HEK293T (cell line): ENCODE measurements at places on chromosomes 2 and 18.

GRCh38 chr2:209988010-209988409 lies 14.4 kb upstream of the RPE start:
- no peak for DNase-seq

- no peak for DNase-seq
Measured at GRCh38 chr2:226556050-226556449, 243.6 kb downstream of the IRS1 start.

DNA sequence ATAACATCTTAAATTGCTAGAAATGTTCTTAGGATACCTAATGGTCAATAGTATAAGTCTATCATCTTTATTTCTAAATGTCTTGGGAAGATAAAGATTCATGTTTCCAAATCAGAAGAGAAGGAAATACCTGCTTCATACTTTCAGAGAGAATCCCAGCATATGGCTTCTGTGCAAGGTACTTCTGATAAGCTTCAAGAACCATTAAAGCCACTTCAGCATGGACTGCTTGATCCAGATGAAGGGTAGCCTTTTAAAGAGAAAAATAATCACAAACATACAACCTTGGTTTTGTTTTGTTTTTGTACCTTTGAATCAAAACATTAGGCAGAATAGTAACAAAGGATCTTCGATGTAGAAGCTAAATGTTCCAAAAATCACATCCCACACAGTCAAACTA lies 44.0 kb downstream of the EPG5 start:
- DNase-seq = no peak

DNA sequence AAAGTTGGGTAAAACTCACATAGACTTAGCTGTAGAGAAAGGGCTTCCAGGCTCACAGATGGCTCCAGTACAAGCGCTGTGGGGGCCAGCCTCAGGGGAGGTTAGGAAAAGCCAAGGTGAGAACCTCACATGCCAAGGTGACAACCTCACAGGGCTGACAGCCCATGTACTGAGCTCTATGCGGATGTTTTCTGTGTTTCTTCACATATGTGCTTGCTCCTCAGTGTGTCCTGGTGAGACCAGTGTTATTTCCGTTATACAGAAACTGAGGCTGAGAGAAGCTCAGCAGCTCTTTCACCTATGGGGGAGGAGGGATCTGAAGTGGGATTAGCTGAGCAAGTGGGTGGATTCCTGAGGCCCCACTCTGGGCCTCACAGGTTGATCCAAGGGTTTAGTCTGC lies 67.3 kb downstream of the INPP4A start:
- no peak for DNase-seq

DNA sequence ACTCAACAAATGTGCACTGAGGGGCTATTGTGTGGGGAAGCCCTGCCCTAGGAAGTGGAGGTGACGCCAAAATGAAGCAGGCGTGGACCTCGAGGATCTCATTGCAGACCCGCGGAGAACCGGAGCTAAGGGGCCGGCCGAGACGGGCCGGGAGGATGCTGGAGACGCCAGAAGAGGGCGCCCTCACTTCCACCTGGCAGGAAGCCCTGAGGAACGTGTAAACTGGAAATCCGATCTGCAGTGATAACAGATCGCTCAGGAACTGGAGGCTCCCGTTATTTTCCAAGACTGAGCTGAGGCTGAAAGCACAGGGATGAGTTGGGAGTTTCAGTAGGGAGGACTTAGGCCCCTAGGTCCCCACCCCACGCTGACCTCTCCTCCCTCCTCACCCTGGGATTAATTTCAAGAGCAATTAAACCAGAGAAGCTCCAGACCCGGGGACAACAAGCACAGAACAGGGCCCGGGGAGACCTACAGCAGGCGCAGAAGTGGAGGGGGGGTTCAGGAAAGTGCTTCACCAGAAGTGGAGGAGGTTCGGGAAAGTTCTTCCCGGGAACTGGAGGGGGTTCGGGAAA lies 7.7 kb upstream of the COL6A3 start:
- peak; percentile 77 for DNase-seq

DNA sequence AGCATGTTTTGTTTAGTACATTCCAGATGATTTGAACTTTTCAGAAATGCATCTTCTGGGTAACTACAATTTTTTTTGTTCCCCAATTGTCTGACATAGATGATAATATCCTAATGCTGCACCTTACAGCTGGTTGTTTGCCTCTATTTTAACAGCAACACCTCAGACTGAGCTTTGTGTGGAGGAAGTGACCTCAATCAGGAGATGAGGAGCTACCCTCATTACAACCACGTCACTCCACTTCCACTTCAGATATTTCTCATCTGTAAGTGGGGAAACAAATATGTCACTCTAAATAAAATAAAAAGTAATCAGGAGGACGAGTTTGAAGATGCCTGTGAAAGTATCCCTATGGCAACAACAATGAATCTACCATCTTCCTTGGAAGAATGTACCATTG lies 12.1 kb upstream of the SRSF7 start:
- no peak for DNase-seq

GRCh38 chr2:127559454-127559853 lies 24.0 kb downstream of the MYO7B start:
- DNase-seq = no peak

- no peak for DNase-seq
Measured at GRCh38 chr2:8304821-8305766, 376.8 kb upstream of the ID2 start.

DNA sequence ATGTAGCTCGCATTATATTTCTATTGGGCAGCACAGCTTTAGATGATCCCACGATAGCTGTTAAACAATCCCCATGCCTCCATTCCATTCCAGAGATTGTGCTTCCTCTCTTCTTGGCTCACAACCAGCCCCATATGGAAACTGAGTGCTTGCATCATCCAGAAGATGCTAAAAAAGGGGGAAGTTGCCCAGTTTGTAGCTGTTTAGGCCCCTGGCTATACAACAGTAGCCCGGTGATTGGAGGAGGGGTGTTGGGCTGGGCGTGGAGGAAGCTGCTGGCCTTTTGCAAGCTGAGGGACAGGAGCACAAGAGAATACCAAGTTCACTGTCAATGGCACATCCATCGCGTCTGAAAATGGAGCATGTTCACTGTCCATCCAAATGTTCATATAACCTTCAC lies 360.2 kb downstream of the ALK start:
- DNase-seq = no peak

DNA sequence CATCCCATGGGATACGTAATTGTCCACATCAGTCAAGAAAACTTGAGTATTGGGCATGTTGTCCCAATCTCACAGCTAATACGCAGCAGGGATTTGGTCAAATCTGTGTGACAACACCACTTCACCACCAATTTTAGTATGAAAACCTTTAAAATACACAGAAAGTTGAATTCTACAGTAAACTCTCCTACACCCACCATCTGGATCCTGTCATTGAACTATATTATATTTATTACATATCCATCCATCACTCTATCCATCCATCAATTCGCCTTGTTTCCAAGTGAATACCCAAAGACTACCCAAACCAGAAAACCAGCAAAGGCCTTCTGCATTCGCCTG lies 846 bp upstream of the FKBP7 start:
- no peak for DNase-seq

DNA sequence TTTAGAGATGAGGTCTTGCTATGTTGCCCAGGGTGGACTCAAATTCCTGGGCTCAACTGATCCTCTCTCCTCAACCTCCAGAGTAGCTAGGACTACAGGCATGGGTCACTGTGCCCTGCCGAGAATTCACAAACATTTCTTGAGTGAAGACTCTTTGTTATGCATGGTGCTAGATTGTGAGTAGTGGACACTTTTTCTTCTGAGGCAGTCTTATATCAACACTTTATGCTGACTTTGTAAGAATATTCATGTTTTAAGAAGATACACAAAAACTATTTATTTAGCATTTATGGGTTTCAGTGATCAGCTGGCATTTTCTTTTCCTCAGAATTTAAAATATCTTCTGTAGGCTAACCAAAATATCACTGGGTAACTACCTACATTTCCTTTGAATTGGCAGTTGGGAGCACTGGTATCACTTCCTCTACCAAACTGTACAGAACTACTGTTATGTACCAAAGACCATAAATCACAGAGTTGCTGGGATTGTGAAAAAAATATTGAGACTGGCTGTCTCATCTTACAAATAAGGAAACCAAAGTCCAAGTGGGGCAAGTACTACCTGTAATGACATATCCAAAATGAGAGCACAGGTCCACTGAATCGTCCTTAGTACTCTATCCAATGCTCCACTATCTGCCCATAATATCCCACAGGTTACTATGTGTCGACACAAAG lies 34.0 kb downstream of the DOCK10 start:
- DNase-seq = no peak

- no peak for DNase-seq
Measured at GRCh38 chr2:148967578-148967977, 70.9 kb upstream of the LYPD6B start.

DNA sequence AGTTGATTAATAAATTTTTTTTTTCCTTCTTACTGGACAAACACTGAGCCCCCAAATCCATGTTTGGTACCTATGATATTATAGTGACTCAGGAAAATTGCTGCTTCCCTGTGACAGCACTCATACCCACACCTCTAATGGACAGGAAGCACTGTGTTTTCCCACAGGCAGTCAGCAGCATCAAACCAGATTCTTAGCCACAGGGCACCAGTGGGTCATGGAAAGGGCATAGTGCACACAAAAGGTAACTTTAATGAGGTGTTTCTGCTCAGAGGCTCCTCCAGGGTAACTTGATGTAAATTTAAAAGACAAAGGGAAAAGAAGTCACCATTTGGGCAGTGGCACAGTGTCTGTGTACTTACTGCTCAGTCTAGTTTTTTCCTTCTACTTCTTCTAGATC lies 34.1 kb downstream of the SERPINB11 start:
- DNase-seq = no peak

DNA sequence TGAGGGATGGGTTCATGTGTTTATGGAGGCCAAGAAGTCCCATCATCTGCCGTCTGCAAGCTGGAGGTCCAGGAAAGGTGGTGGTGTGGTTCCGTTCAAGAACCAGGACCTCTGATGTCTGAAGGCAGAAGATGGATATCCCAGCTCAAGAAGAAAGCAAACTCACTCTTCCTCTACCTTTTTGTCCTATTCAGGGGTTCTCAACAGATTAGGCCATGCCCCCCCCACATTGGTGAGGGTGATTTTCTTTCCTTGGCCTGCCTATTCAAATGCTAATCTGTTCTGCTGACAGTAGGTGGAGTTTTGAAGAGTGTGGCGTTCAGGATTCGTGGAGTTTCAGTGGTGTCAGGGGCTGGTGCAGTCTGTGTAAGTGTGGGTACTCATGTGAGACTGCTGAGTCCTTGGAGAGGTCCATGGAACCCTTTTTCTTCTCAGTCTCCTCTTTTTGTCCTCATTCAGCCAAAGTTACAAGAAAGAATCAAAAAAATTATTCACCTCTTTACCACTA lies 5.9 kb downstream of the MSL3B start:
- no peak for DNase-seq

DNA sequence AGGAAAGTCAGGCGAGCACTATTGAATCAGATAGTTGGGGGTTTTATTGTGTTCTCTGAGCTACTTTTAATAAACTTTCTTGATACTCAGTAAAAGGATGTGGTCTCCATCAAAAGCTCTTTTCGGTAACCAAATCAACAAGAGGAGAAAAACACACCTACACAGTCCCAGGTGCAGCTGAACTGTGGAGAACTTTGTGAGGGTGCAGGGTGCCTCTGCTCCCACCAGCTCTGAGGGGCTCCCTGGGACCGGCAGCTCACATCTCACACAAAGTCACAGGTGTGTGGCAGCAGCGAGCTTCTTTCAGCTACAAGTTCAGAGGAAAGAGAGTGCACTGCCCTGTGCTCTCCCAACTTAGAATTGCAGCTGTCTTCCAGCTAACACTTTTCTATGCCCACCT lies 650.4 kb downstream of the RNF144A start:
- no peak for DNase-seq

- DNase-seq = no peak
Measured at GRCh38 chr18:79389689-79390088, 6.0 kb upstream of the NFATC1 start.

DNA sequence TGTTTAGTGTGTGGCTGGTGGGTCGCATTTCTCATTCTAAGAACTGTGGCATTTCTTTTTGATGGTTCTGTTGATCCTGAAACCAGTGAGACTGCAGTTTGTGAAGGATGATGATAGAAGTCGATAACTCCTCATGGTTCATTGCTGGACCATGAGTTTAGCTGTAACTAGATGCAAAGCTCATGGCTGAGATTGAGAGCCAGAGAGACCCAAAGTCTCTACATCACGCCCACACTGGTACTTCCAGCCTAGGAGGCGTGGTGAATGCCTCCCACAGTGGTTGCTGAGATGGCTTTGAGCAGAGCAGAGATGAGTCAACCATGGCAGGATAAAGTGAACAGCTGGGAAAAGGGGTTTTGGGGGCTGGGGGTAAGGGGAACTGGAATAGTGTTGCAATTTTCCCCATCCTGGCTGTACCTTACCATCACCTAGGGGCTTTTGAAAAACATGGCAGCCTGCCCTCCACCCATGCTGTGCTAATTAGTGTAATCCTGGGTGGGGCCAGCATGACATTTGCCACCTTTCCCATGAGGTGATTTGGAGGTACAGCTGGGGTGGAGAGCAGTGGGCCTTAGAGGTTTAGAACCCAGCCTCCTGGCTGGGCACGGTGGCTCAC lies 24.1 kb downstream of the INPP4A start:
- DNase-seq = no peak

DNA sequence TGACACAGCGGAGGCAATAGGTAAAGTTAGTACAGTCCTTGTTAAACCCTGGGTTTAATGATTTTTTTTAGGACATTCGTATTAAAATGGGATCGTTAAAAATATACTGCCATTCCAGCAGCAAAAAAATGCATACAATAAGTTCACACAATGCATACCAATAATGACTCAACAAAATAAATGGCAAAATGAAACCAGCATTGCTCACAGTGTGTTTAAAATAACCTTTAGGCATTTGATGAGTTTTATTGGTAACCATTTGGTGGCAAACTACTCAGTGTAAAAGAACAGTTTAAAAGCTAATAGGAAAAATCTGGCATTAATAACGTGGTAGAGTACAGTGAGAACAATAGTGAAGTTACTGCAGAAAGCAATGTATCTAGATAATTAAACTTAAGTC lies 539.0 kb upstream of the PIK3C3 start:
- no peak for DNase-seq

- DNase-seq = no peak
Measured at GRCh38 chr18:10067670-10068659, 154.1 kb downstream of the VAPA start.

GRCh38 chr2:113111823-113112287 lies 15.5 kb upstream of the IL1RN start:
- no peak for DNase-seq

DNA sequence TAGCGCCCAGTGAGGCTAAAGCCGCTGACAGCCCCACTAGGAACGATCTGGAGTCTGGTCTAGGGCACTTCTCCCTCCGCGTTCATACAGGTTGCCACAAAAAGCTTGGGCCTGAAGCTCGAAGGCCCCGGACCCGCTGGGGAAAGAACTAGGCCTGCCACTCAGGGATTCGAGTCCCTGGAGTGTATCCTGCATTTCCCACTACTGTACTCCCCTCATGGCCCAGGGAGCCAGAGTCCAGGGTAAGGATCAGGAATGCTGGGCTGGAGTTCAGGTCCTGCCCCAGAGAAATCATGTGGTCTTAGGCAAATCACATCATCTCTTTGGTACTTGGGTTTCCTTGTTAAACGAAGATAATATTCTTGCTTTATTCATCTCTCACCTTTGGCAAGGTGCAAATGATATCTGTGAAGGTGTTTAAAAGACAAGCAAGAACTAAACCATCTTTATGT lies 1.4 kb upstream of the ZFP36L2 start:
- no peak for DNase-seq
